Activated naive CD8-positive, alpha-beta T cell treated with anti-CD3 and anti-CD28 coated beads, Interleukin-2, amount 10 ng/mL, durations not matched to agents 7 days and 5 days (primary cell): ENCODE measurements at places on chromosomes 5 and 9.

GRCh38 chr9:34957492-34958410, at the start of gene PHF24:
Gene PHF24 (plus strand): TSS chr9:34958285. CDS start chr9:34971299, 13,014 bp downstream.
- peak; percentile 55 for DNase-seq

- DNase-seq: no peak
Measured at GRCh38 chr5:20254748-20255147, 266.7 kb upstream of the CDH18 start.

GRCh38 chr9:4662989-4663792, 1.1 kb downstream of the PLPP6 start:
- no peak for DNase-seq

- DNase-seq: no peak
Measured at GRCh38 chr5:150410524-150411244, 2.0 kb downstream of the CD74 start.

DNA sequence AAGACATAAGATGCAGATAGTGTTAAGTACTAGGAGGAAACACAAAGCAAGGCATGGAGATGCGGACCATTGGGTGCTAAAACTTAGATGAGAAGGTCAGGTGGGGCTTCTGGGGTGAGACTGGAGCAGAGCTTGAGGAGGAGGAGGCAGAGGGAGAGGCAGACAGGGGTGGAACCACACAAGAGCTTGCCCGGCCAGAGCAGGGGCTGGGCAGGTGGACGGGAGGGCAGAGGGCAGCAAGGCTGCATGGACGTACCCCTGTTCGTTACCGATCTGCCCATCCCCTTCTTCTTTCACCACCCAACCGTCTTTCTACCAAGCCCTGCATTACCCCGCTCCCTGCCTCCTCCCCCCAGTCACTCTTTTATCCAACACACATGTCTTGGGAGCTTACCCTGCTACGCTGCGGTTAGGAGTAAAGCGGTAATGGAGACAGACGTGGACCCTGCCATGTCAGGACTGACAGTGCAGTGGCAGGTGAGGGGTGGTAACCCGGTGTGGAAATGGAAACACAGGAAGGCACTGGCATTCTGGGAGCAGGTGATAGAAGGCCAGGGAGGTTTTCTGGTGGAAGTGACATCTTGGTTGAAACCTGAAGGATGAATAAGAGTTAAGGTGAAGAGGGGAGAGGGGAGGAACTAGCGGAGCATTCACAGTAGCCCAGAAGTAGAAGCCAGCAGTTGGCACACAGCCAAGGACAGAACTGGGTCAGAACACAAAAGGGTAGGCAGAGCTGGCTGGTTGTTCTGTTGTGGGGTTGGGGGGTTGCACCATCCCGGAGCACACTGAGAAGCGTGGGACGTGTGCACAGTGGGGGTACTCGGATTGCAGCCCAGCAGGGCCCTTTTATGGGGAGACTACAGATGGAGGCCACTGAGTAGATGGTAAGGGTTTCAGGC, 167.2 kb downstream of the CACNA1B start:
- no peak for DNase-seq

DNA sequence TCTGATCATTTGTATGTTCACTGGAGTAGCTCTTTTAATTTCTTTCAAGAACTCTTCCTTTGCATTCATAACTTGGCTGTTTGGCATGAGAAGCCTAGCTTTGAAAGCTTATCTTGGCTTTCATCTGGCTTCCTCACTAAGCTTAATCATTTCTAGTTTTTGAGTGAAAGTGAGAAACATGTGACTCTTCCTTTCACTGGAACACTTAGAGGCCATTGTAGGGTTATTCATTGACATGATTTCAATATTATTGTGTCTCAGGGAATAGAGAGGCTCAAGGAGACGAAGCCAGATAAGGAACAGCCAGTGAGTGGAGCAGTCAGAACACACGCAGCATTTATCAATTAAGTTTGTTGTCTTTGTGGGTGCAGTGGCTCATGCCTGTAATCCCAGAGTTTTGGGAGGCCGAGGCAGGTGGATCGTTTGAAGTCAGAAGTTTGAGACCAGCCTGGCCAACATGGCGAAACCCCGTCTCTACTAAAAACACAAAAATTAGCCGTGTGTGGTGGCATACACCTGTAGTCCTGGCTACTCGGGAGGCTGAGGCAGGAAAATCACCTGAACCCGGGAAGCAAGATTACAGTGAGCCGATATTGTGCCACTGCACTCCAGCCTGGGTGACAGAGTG, 98.3 kb downstream of the UGCG start:
- DNase-seq: no peak

DNA sequence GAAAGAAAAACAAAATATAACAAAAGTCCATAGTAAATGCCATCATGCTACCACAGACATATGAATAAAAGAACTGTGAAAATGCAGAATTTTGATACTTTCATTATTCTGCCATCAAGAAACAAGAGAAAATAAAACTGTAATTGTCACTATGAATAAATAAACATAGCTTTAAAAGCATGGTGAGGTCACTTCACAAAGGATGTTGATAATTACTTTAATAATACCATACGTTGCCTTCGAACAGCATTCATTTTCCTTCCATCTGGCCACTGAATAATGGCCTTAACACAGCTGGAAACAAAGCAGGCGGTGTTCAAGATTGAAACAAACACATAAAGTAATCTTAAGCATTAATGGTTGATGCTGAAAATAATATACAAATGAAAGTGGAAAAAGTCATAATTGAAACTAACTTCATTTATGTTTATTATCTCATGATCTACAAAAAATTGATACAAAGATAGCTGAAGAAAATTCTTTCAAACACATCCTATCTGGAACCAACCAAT, 102.0 kb downstream of the AGTPBP1 start:
- DNase-seq: no peak

- no peak for DNase-seq
Measured at GRCh38 chr5:122119205-122119604, 10.1 kb upstream of the ZNF474 start.

GRCh38 chr9:120619751-120620655, 40.0 kb upstream of the CDK5RAP2 start:
- DNase-seq: no peak

DNA sequence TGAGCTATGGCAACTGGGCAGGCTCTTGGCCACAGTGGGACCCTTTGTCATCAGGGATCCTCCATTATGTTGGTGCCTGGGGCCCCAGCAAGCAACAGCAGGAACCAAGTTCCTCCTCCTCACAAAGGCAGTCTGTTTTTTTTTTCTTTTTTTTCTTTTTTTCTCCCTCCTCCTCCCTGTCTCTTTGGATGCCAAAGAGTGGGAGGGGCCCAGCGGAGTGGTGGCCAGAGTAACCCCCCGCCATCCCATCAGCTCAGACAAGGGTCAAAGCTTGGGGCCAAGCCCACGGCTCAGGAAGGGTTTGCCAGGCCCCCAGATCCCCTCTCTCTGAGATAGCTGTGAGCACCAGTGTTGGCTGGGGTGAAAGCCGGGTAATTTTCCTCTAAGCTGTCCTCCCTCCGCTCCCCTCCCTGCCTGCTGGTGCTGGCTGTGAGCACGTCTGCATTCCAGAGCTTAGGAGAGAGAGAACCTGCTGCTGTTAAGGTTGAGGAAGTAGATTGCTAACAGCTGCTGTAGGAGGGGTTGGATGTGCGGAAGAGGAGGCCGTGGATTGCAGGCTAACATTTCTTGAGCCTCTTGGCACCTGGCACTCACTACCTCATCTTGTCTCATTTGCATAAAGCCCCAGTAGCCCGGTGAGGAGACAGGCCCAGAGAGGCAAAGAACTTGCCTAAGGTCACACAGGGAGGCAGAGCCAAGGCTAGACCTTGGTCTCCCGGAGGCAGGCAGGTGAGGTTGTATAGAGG, 21.2 kb downstream of the GSN start:
- peak; percentile 20 for DNase-seq

DNA sequence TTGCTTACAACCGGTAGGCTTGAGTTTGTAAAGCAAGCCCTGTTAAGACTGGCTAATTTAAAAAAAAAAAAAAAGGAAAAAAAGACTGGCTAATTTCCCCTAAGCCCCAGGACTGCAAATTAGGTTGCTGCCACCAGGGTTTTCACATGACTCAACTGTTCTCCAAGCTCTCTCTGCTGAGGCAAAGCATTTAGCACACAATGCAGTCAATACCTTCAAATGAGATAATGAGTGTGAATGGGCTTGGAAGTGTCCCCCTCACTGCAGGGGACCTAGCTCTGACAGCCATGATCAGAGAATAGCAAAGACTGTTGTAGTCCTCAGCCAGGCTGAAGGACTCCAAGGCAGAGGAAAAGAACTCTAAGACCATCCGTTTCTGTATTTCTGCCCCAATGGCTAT, 42.8 kb upstream of the ZSWIM6 start:
- DNase-seq: no peak

GRCh38 chr9:93860694-93861658, 94.2 kb downstream of the BARX1 start:
- no peak for DNase-seq

GRCh38 chr5:17219992-17220391, 2.6 kb downstream of the BASP1 start:
- DNase-seq: no peak

- no peak for DNase-seq
Measured at GRCh38 chr5:160685695-160686094, 166.3 kb downstream of the ATP10B start.

DNA sequence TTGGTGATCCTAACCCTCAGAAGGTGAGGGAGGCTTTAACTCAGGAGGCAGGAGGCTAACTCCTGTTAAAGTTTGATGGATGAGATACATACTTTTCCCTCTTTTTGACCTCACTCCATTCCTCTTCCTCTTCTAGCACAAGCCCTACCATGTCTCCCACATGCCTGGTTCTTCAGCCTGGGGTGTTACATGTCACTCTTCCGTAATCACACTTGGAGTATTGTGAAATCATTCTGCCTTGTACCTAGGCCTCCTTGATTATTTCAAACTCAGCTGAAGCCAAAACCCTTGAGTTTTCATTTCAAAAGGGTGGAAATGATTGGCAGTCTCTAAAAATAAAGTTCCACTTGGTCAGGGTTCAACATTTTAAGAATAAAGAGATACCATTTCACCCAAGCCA, 1.8 kb downstream of the PLAC8L1 start:
- DNase-seq: no peak

DNA sequence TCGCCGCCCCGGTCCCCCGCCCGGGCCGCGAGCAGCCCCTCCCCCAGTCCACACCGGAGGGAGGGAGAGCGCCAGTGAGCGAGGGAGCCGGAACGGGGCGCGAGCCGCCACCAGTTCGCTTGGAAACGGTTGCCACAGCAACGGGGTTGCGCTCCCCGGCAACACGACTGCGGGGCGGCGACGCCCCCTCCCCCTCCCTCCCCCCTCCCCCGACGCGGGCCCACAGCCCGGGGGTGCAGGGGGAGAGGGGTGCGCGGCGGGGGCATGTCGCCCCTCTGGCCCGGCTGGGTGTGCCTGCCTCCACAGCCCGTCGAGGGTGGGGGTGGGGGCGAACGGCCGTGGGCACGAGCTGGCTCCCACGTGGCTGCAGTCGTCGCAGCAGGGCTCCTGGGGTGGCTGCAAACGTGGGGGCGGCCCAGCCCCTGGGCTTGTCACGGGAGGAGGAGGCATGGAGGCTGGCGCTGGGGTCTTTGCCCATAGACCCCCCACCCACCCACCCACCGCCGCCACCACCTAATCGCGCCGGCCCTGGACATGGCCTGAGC, 524 bp downstream of the PRR7 start:
- DNase-seq: no peak

- peak; percentile 57 for DNase-seq
Measured at GRCh38 chr9:114691046-114691955, 9.3 kb upstream of the TEX48 start.

DNA sequence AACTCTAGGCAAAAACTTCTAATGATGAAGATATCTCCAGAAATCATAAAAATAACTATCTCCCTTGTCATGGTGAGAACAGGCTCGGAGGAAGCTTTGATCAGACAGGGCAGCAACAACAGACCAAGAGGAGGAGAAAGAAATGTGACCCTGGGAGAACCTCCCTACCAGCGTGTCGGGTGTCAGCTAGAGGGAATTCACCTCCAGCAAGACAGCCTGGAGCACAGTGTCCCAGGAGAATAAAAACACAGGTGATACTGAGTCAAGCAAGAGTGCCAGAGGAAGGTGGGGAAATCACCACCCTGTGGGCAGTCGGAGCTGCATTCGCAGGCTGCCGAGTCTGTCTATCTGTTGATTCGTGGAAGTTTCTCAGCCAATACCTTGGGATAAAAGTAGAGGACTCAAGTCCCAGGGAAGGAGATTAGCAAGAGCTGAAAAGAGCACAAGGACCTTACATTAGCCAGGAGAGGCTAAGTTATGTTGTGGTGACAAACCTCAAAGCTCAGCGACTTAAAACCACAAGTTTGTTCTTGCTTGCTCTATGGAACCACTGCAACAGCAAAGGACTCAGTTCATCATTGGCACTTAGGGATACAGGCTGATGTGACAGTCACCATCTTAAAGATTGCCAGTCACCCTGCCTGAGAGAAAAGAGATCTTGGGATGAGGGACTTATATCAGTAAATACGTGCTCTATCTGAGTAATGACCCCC, 598.3 kb downstream of the CCDC171 start:
- no peak for DNase-seq

GRCh38 chr5:87400305-87400899, 12.3 kb downstream of the CCNH start:
- DNase-seq: no peak

GRCh38 chr5:95217881-95218280, 67.0 kb downstream of the MCTP1 start:
- DNase-seq: no peak

DNA sequence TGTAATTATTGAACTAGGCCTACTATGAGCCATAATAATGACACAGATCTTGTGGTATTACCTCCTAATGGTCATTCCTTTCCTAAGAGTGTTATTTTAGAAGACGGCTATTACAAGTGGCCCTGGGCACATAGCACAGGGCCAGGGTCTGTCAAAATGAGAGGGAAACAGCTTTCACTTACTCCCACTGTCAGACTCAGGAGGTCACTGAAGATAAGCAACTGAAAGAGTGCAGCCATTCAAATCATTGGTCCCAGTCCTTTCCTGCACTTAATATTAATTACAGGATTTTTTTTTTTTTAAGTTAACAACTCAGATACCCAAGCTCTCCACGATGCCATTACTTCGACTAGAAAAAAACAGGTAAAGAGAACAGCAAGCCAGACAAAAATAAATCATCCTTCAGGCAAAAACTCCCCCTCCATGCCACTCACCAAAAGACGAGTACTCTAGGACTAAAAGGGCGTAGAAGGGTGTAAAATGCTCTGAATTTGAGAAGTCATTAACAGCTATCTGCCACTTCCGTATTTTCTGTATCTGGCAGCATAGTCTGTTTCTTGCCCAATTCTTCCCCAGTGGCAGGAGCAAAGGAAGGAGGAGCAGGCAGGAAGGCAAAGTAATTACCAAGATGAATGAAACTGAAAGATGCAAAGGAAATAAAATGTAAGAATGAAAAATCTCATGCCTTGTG, 87.4 kb downstream of the ZNF608 start:
- DNase-seq: no peak
